ENCODE measurements at places on chromosomes 4 and X.
A peak's percentile ranks its signal among the peaks of the same experiment; 100 is the strongest.

- no peak for DNase-seq
Measured at GRCh38 chr4:146299607-146300006, 85.3 kb downstream of the REELD1 start.

- no peak for DNase-seq
Measured at GRCh38 chr4:53366301-53366716, 448 bp upstream of the SCFD2 start.

DNA sequence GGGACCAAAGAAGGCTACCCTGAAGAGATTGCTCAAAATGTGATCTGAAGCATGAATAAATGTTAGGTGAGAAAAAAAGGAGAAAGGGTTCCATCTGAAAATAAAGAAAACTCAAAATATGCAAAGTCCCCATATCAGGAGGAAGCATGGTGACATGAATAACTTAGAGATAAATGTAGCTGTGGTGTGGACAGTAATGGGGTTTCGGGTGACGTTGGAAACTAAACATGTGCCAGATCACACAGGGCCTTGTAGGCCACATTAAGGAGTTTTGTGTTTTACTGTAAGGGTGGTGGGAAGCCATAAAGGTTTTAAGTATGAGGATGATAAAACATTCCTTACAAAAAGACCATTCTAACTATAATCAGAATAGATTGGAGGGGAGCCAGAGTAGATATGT, 40.3 kb upstream of the ACSL4 start:
- DNase-seq = no peak

DNA sequence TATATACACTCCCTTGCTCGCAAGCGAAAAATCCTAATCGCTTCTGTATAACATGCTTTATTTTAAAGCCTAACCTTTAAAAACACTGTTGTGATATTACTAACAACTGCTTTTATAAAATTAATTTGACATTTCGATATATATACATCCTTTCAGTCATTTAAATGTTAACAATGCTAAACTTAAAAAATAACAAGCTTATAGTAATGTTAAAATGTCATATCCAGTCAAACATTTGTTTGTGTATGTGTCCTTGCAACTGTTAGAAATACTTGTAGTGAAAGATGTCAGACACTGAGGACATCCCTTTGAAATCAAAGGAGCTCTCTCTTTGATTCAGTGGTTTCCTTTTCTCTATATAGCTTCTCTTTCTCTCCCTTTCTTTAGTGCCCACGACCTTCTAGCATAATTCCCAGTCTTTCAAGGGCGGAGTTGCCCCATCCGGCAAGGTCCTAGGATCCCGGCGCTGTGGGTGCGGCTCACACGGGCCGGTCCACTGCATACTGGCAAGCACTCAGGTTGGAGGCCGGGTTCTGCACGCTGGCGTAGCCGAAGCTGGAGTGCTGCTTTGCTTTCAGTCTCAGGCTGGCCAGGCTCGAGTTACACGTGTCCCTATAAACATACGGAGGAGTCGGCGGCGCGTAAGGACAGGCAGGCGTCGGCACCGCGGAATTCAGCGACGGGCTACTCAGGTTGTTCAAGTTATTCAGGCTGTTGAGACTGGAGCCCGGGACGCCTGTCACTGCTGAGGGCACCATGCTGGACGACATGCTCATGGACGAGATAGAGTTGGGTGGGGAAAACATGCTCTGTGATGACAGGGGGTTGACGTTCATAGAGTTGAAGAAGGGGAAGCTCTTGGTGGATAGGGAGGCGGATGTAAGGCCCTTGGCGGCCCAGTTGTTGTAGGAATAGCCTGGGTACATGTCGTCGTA, 5.0 kb downstream of the PITX2 start:
- DNase-seq = no peak

DNA sequence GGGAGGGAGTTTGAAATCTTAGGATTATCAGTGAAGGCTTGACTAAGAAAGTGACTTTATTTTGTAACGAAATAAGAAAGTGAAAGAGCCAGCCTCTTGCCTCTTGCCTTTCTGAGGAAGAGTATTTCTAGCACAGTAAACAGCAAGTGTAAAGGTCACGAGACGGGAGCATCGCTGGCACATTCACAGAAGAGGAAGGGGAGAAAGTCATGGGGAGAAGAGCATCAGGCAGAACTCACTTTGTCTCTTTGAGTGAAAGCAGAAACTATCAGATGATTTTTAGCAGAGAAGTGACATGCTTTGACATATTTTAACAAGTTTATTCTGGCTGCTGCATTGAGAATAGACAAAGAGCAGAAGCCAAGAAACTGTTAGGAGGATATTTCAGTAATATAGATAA, 313.8 kb downstream of the CAMK2D start:
- DNase-seq = no peak

DNA sequence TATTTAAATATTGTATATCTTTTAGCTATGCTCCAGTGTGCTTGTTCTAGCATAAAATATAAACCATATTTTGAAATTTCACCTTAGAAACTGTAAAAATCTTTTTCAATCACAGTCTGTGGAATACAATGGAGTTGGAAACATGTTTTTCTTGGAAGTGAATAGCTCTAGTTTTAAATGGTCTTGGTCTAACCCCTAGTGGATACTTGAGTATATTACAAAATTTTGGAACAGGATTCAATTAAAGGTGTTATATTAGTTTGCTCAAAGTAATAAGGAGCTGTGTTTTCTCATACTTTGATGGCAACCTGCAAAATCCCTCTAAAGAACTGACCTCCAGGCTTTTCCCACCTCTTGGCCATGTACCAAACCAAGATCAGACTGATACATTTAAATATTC, 48.2 kb downstream of the STK26 start:
- peak; percentile 4 for DNase-seq

- DNase-seq = no peak
Measured at GRCh38 chr4:123421937-123422781, 25.6 kb downstream of the SPRY1 start.

DNA sequence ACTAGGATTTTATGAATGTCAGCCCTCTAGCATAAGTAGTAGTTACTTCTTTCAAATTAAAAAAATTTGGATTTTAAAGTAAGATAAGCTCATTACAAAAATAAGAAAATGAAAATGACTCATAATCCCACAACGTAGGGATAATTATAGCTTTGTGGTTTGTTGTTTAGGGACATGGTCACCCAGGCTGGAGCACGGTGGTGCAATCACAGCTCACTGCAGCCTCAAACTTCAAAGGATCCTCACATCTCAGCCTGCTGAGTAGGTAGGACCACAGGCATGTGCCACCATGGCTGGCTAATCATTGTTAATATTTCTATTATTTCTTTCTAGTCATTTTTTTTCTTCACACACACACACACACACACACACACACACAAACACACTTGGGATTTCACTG, 57.6 kb downstream of the PLAC1 start:
- DNase-seq = no peak

GRCh38 chr4:161393602-161394001, 770.2 kb downstream of the FSTL5 start:
- DNase-seq = no peak

DNA sequence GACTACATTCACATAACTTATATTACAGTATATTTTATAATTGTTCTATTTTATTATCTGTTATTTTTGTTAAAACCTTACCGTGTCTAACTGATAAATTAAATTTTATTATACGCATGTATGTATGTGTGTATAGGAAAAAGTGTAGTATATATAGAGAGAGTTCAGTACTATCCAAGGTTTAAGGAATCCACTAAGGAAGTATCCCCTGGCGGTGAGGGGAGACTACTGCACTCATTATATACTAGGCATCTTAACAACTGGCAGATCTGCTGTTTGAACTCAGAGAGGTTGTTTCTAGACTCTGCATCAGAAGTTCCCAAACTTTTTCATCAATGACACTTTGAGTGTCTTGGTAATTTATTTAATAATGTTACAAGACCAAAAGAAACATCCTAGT, 70.9 kb downstream of the NDST4 start:
- DNase-seq = no peak

- no peak for DNase-seq
Measured at GRCh38 chrX:129653181-129653970, 1.4 kb downstream of the APLN start.

DNA sequence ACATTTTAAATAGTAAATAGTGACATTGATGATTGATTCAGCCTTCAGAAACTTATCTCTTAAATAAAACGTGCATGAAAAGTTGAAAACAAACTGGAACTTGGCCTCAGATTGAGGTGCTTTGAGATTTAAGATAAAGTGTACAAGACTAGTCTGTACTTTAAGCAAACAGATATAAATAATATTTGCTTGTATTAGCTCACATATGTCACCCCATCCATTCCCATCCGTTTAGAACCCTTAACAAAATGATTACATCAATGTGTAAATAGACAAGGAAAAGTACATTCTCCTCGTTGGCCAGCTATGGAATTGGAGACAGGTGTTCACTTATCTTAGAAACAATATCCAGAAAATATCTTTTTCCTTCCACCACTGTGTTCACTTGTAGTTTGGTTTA, 130.8 kb downstream of the BANK1 start:
- DNase-seq = no peak

DNA sequence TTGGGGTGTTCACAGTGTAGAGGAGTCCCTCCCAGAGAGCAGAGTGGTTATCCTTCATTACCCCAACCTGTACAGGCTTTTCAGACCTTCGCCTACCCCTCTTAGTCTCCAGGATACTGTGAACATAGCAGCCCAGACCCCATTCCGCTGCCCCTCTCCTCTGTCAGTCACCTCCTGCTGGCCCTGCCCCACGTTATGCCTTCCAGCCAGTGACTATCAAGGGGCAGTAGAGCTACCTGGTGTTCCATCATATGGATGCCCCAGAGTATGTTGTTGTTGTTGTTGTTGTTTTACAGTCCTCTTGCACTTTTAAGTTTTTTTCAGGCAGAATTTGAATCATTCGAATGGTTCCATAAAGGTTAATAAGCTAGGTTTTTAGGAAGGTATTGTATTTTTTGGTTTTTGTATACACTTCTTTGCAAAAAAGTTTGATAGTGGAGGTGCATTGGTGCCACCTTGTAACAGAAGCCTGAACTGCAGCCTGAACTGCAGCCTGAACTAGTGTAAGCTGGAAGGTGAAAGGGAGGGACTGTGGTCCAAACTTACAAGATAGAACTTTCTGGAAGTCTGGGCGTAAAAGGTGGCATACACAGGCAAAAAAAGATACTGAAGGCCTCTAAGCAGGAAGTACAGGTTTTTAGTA, 101.4 kb upstream of the RAB40AL start:
- no peak for DNase-seq

- DNase-seq = no peak
Measured at GRCh38 chr4:93828995-93829819, 654 bp downstream of the ATOH1 start.

GRCh38 chr4:131584587-131584986, 1564.5 kb upstream of the PCDH10 start:
- DNase-seq = no peak

DNA sequence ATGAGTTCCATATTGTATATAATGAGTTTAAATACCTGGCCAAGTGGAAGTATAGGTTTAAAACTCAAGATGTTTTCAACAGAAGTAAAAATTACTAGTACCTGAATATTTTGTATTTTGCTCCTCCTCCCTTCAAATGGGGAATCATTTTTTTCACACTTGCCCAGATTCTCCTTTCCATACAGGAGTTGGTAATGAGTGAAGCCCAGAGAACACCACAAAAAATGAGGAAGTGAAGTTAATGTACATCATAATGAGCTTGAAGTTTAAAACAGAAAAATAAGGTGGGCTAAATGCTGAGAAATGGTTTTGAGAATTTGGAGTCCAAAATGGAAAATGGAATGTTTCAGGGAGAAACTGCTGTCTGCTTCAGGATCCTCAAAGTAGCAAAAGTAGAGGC, 364.8 kb upstream of the EMCN start:
- DNase-seq = no peak

DNA sequence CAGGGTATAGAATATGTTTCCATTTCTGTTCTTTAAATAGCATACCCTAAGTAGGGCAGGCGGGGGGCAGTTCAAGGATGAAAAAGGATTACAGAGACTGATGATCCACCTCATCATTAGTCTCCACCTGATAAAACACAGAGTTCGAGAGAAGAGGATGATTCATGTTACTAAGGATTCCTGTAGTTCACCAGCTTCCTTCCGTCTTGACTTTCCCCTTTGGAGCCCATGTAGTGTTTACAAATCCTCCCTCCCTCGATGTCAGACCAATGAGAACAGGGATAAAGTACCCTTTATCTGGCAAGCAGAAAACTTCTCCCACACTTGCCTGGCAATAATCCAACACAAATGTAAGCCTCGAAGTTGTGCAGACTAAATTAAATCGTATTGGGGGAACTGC, 526.3 kb upstream of the FAM241A start:
- DNase-seq = no peak
